ENCODE measurements at places on chromosomes 4 and X.

DNA sequence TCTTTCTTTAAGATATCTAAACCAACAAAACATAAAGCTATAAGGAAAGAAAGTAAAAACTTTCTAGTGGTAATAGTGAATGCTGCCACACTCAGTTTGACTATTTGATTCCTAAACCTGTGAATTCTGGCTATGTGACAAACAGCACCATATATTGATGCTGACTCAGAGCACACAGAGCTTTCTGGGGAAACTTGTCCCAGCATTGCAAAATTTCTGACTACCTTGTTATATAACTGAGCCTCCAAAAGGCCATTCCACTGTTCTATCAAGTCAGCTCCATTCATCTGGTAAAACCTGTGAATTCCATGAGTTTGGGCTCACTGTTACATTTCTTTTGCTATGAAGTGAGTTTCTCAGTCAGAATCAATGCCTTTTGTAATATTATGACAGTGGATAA, 1229.7 kb downstream of the PCDH18 start:
- DNase-seq = no peak

DNA sequence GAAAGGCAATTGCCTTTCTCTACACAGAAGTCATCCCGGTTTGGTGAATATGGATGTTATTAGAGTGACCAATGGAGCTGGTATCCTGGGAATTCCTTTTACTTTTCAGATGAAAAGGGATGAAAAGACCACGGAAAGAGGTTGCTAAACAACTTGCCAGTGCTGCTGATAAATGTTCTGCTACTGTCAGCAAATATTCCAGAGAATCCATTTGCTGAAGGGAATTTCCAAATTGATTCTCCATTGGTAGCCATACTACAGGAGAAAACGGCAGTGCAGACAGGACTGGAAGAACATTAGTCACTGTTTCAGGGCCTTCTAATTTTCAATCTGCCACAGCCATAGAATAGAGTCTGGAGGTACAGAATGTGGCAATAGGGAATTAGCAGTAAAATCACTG, 451.5 kb downstream of the PCDH11X start:
- no peak for DNase-seq

- DNase-seq = no peak
Measured at GRCh38 chr4:133921280-133922195, 280.1 kb downstream of the PABPC4L start.

GRCh38 chr4:52676536-52676935, 17.4 kb upstream of the USP46 start:
- no peak for DNase-seq

- DNase-seq = no peak
Measured at GRCh38 chr4:140602714-140603113, 34.0 kb upstream of the UCP1 start.

DNA sequence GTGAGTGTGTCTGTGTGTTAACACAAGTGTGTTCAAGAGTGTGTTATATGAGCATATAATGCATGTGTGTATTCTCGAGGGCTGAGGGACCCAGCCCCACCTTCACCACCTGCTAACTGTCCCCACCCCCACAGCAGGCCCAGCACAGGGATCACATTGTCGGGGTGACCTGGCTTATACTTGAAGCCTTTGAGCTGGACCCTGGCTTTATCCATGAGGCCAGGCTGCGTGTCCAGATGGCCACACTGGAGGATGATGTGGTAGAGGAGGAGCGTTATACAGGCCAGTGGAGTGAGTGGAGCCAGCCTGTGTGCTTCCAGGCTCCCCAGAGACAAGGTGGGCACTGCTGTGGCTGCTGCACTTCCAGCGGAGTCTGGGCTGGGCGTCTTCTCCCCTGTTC, 7.6 kb downstream of the IL9R start:
- DNase-seq = no peak

- DNase-seq = no peak
Measured at GRCh38 chr4:1383728-1384591, 22.3 kb downstream of the NKX1-1 start.

DNA sequence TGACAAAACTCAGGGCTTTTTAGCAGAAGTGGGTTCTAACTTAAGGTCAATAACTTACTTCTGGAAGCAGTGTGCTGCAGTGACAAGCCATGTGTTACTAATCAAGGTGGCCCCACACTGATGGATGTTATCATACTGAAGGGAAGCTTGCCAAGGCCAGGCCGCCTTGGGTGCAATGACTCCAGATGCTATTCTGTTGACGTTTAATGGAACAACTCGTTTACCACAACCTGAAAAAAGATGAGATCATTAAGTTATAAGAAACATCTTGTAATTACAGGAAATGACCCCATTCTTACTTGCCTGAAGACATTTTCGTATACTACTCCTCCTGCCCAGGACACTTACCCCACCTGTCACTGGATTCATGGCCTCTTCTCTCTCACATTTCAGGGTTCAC, 38.9 kb upstream of the TMPRSS11D start:
- no peak for DNase-seq

DNA sequence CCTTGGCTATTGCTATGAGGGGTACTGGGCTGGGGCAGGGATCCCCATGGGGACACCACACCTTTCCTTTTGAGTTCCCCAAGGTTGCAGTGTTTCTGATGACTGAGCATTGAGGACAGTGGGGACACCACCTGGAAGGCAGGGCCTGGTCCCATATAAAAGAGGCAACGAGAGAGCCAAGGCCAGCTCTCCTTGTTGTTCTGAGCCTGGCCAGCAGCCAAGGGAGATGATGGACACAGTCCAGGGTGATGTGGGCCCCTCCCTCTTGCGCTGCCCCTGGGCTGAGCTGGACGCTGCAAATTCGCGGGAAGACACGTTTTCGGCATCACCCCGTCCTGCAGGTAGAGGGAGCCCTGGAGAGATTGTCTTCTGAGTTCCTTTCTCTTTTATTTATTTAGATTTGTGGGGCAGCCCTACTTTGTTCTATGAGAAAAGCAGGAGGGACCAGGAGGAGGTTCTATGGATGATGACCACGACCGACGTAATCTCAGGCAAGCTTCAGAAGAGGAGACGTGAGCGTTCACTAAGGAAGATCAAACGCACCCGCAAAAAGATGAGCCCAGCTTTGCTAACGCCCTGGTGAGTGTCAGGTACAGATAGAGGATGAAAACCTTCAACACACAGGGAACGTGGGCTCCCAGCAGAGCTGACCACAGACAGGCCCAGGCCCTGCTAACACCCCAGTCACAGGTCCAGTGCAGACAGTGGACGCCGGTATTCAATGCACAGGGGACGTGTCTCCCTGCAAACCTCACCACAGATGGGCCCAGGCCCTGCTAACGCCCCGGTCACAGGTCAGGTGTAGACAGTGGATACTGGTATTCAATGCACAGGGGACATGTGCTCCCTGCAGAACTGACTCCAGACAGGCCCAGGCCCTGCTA, 97.4 kb downstream of the SHOX start:
- DNase-seq = no peak

DNA sequence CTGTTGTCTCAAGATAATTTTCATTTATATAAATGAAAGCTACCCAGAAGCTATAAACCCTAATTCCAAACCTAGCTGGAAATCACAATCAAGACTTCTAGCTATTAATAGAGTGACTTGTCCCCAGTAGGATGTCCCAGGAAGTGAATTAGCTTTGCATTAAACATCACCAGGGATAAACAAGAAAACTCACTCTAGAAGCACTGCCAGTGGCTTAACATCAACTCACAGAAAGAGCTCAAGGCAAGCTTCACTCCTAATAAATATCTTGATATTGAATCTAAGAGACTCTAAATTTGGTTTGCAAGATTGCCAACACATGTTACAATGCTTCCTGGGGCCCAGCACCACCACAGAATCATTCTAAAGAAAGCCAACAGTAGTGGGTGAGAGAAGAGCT, 468.7 kb upstream of the FAM241A start:
- no peak for DNase-seq

- DNase-seq = no peak
Measured at GRCh38 chrX:68697465-68698125, 50.1 kb downstream of the STARD8 start.

Measured in midbrain (tissue), 1 donor.